ENCODE measurements at places on chromosomes 1 and 21.

GRCh38 chr1:68221980-68222373, 10.3 kb downstream of the WLS start:
- DNase-seq = no peak

DNA sequence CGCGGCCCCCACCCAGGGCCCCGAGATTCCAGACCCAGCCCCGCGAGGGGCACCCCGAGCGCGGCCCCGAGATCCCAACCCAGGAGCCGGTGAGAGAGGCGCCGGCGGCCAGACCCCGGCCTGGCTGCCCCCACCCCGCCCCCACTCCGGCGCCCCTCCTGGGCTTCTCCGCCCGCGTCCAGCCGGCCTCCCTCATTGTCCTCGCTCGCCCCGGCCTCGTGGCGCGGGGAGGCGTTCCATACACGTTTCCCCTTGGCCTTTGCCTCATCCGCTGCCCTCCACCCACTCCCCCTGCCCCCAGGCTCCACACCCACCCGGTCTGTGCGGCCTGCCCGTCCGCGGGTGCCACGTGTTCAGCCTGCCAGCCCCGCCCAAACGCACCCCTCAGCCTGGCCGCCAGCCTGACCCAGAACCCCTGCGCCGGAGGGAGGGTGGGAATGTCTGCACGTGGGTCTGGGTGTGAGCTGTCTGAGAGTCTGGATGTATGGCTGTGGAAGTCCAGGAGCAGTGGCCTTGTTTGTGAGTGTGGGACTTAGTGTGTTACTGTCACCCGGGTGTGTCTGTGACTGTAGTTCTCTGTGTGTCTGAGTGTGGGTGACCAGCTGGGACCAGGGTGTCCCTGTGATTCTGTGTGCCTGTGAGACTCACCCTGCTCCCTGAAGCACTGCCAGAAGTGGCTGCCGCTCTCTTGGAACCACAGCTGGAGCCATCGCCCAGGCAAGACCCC, 681 bp downstream of the B4GALT2 start:
- peak; percentile 55 for DNase-seq

GRCh38 chr1:5634893-5635292, 357.3 kb downstream of the NPHP4 start:
- DNase-seq = no peak

DNA sequence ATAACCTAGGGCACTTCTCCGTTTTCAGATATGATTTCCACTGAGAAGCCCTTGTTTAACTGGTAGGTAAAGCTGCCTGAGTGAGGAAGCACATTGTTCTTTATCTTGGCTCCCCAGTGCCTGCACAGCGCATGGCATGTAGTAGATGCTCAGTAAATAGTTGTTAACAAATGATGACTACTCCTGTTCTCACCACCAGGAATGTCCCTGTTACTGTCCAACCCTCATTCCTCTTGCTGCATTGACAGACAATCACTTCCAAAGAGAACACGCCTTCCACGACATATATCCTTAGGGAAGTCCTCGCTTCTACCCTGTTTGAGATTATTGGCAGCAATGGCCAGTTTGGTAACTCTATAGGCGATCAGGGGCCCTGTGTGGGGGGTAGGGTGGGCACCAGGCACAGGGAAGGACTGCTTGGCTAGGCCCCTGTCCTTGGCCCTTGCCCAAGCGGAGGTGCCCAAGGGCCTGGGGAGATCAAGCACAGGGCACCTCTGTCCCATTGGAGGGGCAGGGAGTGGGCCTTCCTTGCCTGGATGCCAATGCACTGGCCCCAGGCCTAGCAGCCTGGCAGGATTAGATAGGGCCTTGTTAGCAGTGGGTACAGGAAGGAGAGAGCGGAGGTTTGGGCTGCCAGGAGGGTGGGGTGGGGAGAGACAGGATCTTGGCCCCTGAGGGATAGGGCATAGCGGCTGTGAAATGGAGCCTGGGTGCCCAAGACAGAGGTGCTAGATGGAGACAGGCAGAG, 10.2 kb downstream of the NES start:
- DNase-seq = no peak

DNA sequence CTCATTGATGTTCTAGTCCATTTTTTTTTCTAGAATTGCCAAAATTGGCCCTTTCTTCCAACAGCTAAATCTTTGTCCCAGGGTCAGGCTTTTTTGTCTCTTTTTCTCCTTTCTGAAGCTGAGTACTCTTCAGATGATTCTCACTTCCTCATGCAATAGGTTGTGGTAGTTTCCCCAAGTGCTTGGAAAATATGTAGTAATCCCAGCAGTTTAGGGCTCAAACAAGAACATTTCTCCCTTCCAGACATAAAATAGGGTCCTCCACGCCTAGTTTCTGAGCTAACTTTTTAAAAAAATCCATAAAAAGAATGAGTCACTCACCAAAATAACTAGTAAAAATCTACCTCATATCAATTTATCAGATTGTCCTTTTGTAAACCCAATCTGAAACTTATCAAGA, 10.0 kb upstream of the MCOLN3 start:
- DNase-seq = no peak

DNA sequence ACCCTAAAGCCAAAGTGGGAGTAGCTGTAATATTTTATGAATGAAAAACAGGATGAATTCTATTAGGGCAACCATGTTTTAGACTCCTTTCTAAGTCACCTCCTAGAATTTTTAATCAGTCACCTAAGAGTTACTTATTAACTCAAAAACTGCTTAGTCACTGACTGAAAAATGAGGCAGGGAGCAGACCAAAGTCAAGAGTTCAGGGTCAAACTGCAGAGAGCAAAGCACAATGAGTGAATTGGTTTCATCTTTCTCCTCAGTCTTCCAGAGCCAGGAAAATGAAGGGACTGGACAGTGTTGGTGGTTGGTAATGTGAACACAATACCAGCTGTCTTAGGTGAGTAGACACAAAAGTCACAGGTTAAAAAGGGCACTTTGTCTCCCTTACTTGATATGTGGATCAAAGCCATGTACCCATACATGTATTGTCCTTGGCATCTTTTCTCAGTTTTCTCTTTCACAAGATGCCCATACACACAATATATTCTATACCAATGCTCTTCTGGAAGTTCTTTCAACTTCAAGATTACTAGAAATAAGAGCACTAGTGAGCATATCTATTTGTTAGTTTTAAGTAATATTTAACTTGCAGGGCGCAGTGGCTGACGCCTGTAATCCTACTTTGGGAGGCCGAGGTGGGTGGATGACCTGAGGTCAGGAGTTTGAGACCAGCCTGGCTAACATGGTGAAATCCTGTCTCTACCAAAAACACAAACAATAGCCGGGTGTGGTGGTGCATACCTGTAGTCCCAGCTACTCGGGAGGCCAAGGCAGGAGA, 42.2 kb downstream of the ATP1B1 start:
- DNase-seq = peak; percentile 27

- no peak for DNase-seq
Observed at GRCh38 chr1:45769261-45769932, 18.9 kb upstream of the IPP start.

GRCh38 chr1:210201681-210202080, 30.9 kb upstream of the SERTAD4 start:
- no peak for DNase-seq

GRCh38 chr21:39715804-39716397, 29.1 kb upstream of the IGSF5 start:
- DNase-seq = no peak

GRCh38 chr1:5918275-5918649, 74.0 kb downstream of the NPHP4 start:
- no peak for DNase-seq

DNA sequence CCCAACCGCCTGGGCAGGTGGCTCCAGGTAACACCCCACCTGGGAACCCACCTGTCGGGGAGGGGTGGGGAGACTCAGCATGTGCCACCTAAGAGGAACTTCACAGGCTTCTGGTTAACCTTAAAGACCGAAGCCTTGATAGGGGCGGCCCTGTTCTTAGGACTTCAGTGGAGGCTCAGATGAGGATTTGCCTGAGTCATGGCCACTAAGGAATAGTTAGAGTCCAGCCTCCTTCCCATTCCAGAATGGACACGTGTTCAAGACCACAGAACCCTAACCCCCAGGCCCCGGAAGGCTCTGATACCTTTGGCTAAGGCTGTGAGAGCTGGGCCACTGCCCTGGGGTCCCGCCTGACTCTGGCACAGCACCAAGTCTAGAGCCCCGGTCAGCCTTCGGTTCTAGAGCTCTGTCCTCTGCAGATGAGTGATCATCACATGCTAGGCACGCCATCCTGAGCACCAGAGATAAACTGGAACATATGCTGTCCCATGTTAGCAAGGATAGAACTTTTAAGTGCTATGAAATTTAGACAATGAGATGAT, 20.3 kb downstream of the PADI6 start:
- no peak for DNase-seq

GRCh38 chr1:50605186-50605875, 182.1 kb upstream of the DMRTA2 start:
- no peak for DNase-seq

- peak; percentile 18 for DNase-seq
Observed at GRCh38 chr1:223631956-223632355, 33.5 kb downstream of the CAPN8 start.

DNA sequence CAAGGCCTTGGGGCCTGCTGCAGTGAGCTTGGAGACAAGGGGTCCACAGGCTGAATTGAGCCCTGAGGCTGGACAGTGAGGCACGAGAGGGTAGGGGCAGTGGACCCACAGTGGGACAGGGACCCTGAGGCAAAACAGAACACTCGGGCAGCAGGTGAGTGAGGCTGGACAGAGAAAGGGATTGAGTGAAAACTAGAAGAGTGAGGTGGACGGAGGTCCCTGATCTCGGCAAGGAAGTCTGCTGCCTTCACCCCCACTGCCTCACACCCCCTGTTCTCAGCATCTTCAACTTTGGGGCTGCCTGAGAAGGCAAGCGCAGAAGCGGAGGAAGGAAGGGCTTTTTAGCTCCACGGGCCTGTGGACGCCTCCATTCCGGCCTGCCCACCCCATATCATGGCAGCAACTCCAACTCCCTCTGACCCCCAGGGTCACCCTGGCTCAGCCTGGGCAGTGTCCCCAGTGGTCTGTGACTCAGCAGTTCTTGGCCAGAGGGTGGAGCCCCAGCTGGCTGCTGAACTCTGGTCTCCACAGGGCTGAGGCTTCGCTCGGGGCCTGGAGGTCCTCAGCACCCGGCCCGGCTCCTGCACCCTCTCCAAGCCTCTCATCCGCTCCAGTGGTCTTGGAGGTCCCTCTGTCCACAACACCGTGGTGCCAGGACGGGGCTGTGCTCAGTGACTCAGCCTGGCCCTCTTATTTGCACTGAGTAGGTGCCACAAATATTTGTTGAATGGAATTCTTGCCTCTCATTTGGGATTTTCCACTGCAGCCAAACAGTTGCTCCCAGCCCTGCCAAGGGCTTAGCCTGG, 60.0 kb upstream of the EPS8L3 start:
- DNase-seq = no peak

GRCh38 chr1:72366466-72366865, 84.1 kb upstream of the NEGR1 start:
- DNase-seq = no peak

- DNase-seq = no peak
Observed at GRCh38 chr1:115348636-115349035, 10.6 kb upstream of the NGF start.

Measured in right kidney (tissue), 9 donors.